ENCODE measurements at places on chromosomes 11 and 22. TPM values are rescaled to one million over a fixed set of nuclear protein-coding genes. Genes with fewer than 3 reads are reported as not detected.

- H3K27me3 ChIP-seq, result peaks cover 12% of the 10 kb centered on the region
- peak; percentile 69 for DNase-seq
- H3K4me1 ChIP-seq, result peaks cover 17% of the 10 kb centered on the region
- H3K4me3 ChIP-seq, result no peak overlapping the region
Measured at GRCh38 chr22:49548356-49549202, 279.1 kb downstream of the BRD1 start.

DNA sequence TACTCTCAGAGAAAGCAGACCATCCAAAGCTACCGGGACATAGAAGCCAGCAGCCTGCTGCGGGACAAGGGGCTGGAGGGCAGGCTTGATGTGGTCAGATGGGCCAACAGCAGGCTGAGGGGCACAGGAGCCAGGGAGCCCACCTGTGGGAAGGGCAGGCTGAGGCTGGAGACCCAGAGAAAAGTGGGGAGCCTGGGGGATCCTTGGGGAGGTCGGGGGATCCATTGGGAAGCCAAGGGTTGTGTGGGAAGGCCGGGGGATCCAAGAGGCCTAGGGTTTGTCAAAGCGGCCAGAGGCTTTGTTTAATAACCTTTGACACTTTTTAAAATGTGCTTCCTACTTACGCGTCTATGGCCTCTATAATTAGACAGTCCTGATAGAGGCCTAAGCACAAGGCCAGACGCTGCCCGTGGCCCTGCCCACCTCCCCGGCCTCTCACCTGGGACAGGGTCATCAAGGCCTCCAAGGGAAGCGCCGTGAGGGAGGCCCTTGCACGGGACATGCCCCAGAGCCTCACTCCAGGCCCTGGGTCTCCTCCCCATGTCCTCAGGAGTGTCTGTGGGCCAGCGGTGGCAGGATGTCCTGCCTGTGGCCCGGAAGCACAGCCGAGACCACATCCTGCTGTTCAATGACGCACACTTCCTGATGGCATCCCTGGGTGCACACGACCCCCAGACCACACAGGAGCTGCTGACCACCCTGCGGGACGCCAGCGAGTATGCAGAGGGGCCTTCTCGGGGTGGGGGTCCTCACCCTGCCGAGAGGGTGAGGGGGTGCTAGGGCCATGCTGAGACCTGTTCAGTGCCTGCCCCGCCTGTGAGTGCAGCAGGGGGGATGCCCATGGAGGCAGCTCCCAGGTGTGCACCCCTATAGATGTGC lies 8.6 kb upstream of the GTSE1 start:
- no peaks in the 10 kb centered on the region for H3K4me1 ChIP-seq
- no peak overlapping the region for H3K4me3 ChIP-seq
- no peaks in the 10 kb centered on the region for H3K27me3 ChIP-seq

- H3K36me3 ChIP-seq, result no peaks in the 10 kb centered on the region
- H3K4me1 ChIP-seq, result peaks cover 44% of the 10 kb centered on the region
- DNase-seq, result no peak
- no peaks in the 10 kb centered on the region for H3K27me3 ChIP-seq
- H3K4me3 ChIP-seq, result no peak overlapping the region
- H3K27ac ChIP-seq, result peak overlapping the region; percentile 49
Measured at GRCh38 chr11:58058276-58059006, 27.7 kb downstream of the OR6Q1 start.

DNA sequence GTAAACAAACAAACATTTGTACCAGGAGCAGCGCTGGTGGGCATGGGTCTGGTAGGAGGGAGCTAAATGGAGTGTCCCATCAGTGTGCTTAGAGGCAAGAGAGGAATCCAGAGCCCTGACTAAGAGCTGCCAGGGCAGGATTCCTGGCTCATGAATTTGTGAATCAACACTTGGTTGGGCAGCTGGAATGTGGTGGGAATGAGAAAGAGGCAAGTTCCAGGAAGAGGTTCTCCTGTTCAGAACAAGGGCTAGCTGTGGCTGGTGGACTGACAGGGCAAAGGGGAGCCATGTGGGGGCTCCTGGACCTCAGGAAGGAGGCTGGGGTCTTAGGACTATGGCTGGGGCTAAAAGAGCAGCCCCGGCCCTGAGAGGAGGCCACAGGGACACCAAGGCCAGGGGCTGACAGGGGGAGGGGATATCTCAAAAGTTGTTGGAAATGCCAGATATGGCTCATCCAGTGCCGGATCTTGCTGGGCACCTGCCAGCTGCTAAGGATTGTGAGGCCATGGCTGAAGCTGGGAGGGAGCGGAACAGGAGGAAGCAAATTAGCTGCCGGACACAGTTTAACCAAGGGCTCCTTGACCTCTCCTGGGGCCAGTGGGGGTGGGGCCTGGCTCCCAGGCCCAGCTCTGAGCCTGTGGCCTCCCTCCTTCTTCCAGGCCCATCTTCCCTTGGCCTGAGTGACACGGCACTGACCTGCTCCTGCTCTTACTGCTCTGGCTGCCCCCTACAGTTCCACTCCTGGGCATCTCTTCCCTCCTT lies 14.6 kb upstream of the P2RY6 start:
- H3K27me3 ChIP-seq, result peaks cover 3% of the 10 kb centered on the region
- DNase-seq, result no peak
- H3K36me3 ChIP-seq, result no peaks in the 10 kb centered on the region
- no peak overlapping the region for H3K4me3 ChIP-seq
- H3K4me1 ChIP-seq, result peaks cover 6% of the 10 kb centered on the region

DNA sequence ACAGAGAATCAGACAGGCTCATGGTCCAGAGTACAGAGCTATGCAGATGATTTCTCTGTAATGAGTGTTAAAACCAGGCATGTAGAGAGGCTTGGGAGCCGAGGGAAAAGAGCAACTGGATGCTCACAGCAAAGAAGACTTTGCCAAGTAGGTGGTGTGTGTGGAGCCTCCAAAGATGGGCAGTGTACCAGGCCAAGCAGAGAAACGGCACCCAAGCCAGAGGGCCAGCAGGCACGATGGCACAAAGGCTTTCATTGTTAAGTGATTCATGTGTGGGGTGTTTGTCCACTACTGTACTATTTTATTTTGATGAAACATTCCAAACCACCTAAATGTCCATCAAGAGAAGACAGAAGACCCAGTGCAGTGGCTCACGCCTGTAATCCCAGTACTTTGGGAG lies 11.1 kb downstream of the RANGAP1 start:
- H3K27ac ChIP-seq, result 0 out of 2 replicates have a peak overlapping the region, but pooled peaks have one; percentile 20
- DNase-seq, result no peak
- no peak overlapping the region for H3K4me3 ChIP-seq
- no peaks in the 10 kb centered on the region for H3K27me3 ChIP-seq
- H3K36me3 ChIP-seq, result peaks cover 79% of the 10 kb centered on the region
- H3K4me1 ChIP-seq, result no peaks in the 10 kb centered on the region

GRCh38 chr11:111351374-111352055 lies 27.6 kb downstream of the POU2AF1 start:
- no peaks in the 10 kb centered on the region for H3K4me1 ChIP-seq
- H3K27me3 ChIP-seq, result no peaks in the 10 kb centered on the region
- H3K36me3 ChIP-seq, result no peaks in the 10 kb centered on the region
- no peak overlapping the region for H3K27ac ChIP-seq
- H3K4me3 ChIP-seq, result no peak overlapping the region
- no peak for DNase-seq

DNA sequence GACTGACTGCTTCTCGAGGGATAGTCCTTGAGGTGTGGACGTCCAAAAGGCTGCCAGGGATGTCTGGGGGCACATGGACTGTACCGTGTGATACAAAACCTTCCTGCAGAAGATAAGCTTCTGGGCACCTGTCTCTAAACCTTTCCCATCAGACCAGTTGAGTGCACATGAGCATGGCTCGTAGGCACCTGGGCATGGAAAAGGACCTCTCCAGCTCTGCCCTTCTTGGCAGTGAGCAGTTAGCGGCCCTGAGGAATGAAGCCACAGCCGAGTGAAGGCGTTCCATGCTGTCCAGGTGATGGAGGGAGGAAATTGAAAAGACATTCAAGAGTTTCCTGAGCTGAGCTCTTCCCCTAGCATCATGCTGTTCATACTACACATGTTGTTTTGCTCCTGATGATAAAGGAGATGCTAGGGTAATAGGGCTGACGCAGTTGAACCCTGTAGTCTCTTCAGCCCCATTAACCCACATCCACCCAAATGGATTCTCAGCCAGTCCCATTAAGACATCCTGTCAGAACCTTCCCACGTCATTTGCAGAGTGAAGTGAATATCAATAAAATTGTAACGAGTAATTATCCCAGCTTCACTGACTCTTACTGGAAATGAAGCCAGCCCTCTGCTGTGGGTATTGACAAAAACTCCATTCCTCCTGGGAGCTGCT lies 138.6 kb downstream of the KIRREL3 start:
- no peak overlapping the region for H3K4me3 ChIP-seq
- no peak overlapping the region for H3K27ac ChIP-seq
- H3K36me3 ChIP-seq, result no peaks in the 10 kb centered on the region
- no peak for DNase-seq
- no peaks in the 10 kb centered on the region for H3K4me1 ChIP-seq

GRCh38 chr11:97703851-97704250 lies 1314.0 kb downstream of the JRKL start:
- H3K4me3 ChIP-seq, result no peak overlapping the region
- no peaks in the 10 kb centered on the region for H3K36me3 ChIP-seq
- no peaks in the 10 kb centered on the region for H3K27me3 ChIP-seq
- no peak for DNase-seq
- H3K4me1 ChIP-seq, result peaks cover 6% of the 10 kb centered on the region
- H3K27ac ChIP-seq, result no peak overlapping the region

GRCh38 chr11:75508051-75508561 lies 17.6 kb downstream of the GDPD5 start:
- H3K36me3 ChIP-seq, result no peaks in the 10 kb centered on the region
- no peaks in the 10 kb centered on the region for H3K4me1 ChIP-seq
- H3K4me3 ChIP-seq, result no peak overlapping the region
- no peak for DNase-seq
- H3K27ac ChIP-seq, result no peak overlapping the region

DNA sequence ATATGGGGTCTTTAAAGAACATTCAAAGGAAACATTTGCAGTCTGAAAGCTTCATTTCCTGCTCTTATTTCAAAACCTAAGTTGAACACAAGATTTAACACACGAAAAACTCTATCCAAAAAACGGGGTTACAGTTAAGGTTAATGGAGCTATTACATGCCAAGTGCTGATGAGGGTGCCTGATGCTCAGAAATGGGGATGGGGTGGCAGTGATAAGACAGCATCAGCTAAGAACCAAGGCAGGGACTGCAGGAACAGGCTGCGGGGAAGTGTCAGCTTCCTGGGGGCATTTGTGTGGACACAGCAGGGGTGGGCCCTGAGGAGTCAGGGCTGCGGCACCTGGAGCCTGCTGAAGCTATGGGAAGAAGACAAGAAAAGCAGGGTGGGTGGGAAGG lies 12.2 kb downstream of the DGCR2 start:
- H3K36me3 ChIP-seq, result no peaks in the 10 kb centered on the region
- no peak for DNase-seq
- H3K27ac ChIP-seq, result peak overlapping the region; percentile 55
- peaks cover 21% of the 10 kb centered on the region for H3K4me1 ChIP-seq
- no peak overlapping the region for H3K4me3 ChIP-seq

DNA sequence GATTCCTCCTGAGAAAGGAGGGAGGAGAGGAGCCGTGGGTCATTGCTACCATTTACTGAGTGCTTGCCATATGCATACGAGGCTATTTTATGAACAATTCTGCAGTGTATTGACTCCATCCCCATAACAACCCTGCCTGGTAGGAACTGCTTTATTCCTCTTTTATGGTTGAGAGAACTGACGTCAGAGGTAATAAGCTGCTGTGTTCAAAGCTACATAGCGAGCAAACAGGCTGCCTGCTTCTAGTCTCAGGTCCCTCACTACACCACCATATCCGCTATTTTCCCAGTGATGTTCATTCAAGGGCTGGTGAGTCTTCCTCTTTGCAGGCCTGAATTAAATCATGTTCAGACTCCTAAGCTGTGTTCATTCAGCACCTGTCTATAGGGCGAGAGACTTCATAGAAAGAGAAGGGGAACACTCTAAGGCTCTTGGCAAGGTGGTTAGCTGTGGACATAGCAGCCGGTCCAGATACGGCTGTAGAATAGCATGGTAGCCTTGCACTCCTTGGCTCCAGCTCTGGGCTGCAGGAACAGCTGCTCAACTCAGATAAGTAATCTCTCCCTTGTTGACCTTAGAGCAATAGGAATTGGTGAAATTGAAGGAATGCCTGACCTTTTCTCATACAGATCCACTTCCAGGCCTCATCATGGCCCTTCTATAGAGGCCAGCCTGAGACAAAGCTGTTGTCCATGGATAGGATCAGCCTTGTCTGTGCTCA lies 82.6 kb downstream of the MICAL2 start:
- no peaks in the 10 kb centered on the region for H3K36me3 ChIP-seq
- no peak overlapping the region for H3K4me3 ChIP-seq
- no peaks in the 10 kb centered on the region for H3K27me3 ChIP-seq
- DNase-seq, result no peak
- no peaks in the 10 kb centered on the region for H3K4me1 ChIP-seq

GRCh38 chr11:16278979-16279378 lies 77.4 kb downstream of the SOX6 start:
- DNase-seq, result no peak
- no peak overlapping the region for H3K27ac ChIP-seq
- no peaks in the 10 kb centered on the region for H3K36me3 ChIP-seq
- H3K4me3 ChIP-seq, result no peak overlapping the region

DNA sequence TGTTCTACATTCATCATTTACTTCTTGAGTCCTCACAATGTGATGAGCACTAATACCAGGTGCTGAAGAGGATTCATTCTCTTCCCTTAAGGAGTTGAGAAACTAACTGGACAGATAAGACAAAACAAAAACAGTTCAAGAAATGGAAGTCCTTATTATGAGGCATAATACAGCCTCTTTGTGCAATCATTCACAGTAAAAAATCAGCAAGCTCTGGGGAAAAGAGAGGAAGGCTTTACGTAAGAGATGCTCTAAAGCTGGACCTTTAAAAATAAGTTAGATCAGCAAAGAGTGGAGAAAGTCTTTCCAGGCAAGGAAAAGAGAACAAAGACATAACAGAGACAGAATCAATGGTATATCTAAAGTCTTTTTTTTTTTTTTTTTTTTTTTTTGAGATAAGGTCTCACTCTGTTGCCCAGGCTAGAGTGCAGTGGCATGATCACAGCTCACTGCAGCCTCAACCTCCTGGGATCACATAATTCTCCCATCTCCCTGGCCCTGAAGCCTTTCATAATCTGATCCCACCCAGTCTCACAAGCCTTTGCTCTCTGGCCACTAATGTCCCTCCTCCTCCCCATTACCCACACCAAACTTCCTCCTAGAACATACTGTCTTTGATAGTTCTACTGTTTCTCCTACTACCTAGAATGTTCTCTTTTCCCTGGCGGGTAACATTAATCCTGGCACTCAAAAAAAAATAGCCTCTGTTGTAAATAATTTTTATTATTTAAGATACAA lies 40.9 kb downstream of the MRTFA start:
- H3K27ac ChIP-seq, result peak overlapping the region; percentile 1
- no peak for DNase-seq
- no peaks in the 10 kb centered on the region for H3K27me3 ChIP-seq
- peaks cover 35% of the 10 kb centered on the region for H3K4me1 ChIP-seq
- no peak overlapping the region for H3K4me3 ChIP-seq

GRCh38 chr11:33025339-33025722 lies 9.7 kb downstream of the DEPDC7 start:
- no peaks in the 10 kb centered on the region for H3K27me3 ChIP-seq
- H3K4me3 ChIP-seq, result no peak overlapping the region
- H3K27ac ChIP-seq, result no peak overlapping the region
- no peaks in the 10 kb centered on the region for H3K36me3 ChIP-seq

Gene FOLR3
- 0.25 TPM for total RNA-seq

Gene FERMT3
- 3.8 TPM for total RNA-seq

Gene TMPRSS6
- not detected for total RNA-seq

Gene TPBGL
- 0.60 TPM for total RNA-seq

Gene CATSPERZ
- 2.0 TPM for total RNA-seq

Gene MOGAT2
- 0.11 TPM for total RNA-seq

Gene TMEM86A
- 1.3 TPM for total RNA-seq

Gene COPB1
- total RNA-seq, result 67.9 TPM

Gene MMP12
- total RNA-seq, result not detected

Gene PANX3
- total RNA-seq, result not detected
